Heart left ventricle (tissue), 16 donors: ENCODE measurements at places on chromosomes 12 and 14.
A peak's percentile ranks its signal among the peaks of the same experiment; 100 is the strongest.

DNA sequence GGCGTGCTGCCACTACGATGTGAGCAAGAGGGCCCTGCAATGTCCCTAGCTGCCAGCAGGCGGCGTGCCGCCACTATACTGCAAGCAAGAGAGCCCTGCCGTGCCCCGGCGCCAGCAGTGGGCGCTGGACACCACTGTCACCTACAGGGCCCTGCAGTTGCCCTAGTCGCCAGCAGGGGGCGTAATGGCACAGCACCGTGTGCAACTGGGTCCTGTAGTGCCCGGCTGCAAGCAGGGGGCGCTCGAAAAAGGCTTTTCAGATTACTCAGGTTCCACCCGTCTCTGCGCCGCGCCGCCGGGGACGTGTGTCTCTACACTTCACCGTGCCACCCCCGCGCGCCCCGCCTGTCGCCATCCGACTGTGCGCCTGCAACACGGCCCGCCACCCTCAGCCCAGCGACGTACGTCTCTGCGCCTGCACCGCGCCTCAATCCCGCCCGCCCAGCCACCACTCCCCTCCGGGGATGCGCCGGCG lies 1356.9 kb downstream of the TMEM121 start:
- DNase-seq: no peak

DNA sequence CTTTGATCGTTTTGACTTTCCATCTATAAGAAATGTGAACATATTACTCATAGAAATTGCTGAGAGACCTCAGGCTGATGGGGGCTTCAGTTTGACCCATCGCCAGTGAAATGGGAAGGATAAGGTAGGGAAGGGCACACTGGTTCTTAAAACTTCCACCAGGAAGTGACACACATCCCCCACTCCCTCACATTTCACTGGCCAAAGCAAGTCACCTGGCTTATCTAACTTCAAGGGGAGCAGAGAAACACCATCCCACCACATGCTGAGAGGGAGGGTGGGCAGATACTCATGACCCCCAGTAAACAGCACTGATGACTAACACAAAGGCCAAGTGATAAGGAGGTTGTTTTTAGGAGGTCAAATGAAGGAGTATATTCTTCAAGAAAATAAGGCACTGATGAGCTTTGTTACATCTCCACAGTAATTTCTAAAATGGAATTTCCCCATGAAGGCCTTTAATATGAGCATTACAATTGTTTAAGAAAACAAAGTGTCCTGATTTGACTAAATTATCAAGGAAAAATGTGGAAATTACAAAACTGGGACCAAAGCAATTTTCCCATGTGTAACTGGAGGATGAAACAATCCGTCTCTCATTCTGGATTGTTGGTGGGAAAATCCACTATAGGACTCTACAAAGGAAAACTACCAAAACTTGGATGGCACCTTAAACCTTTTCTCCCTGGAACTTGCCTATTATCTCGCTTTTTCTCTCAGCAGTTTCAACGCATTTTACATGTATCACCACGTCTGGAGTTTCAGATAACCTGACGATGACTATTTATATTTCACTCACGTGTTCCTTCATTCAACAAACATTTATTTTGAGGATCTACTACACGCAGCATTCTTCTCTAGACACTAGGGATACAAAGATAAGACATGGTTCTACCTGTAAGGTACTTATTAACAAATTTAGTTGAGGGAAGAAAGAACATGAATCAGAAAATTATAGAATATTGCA lies 91.8 kb upstream of the EEA1 start:
- no peak for DNase-seq

DNA sequence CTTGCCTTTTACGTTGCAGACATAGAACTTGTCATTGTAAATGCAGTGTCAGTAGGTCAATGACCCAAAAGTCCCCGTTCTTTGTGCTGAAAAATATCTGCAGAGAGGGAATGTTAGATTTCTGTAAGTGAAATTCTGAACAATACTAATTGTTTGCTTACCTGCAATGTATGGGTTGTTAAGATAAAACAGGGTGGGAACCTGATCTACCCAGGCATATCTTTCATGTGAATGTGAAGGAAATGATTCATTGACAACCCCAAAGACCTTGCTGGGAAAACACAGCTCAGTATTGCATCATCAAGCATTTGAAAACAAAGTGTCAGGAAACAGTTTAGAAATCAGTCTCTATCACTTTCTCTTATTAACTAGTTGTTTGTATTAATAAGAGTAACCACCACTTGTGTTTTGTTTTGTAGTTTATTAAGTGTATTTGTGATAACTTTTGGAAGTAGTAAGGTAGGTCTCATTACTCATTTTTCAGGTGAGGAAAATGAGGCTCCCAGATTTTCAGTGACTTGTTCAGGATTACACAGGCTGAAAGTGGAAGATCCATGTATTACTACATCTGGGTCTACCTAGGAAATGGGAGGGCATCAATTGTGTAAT lies 57.9 kb upstream of the SLC38A2 start:
- DNase-seq: no peak

- DNase-seq: no peak
Measured at GRCh38 chr14:37045340-37046061, 126.9 kb downstream of the SLC25A21 start.

DNA sequence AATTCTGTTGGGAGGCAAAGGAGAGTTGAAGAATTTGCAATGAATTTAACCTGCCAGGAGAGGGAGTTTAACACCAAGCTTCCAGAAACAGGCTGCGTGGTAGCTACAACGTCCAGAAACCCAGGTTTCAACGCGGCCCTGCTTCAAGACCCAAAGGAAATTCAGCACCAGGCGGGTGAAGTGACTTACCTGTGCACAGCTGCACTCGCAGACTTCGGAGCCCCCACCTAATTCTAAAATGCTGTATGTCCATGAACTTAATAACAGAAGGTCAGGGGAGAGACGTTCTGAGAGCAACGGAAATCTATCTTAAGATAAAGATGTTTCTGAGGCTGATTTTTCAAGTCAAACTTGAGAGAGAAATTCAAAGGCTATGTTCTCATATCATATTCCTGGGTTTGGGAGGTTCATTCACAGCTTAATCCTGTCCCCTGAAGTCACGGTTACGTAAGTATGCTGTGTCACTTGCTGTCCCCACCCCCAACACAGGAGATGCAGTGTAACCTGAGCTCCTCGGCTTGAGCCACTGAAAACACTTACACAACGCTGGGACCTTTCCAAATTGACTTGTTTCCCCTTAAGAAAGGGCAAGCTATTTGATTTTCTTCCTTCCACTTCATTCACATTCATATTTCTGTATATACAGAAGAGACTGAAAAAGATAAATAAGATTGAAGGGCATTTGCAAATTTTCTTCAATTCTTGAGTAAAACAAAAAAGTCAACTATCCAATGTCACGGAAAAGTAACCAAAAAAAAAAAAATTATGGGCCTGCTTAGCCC lies 22.7 kb downstream of the CLIP1 start:
- DNase-seq: peak; percentile 75

- DNase-seq: no peak
Measured at GRCh38 chr12:4820971-4821370, 88.7 kb upstream of the KCNA1 start.

DNA sequence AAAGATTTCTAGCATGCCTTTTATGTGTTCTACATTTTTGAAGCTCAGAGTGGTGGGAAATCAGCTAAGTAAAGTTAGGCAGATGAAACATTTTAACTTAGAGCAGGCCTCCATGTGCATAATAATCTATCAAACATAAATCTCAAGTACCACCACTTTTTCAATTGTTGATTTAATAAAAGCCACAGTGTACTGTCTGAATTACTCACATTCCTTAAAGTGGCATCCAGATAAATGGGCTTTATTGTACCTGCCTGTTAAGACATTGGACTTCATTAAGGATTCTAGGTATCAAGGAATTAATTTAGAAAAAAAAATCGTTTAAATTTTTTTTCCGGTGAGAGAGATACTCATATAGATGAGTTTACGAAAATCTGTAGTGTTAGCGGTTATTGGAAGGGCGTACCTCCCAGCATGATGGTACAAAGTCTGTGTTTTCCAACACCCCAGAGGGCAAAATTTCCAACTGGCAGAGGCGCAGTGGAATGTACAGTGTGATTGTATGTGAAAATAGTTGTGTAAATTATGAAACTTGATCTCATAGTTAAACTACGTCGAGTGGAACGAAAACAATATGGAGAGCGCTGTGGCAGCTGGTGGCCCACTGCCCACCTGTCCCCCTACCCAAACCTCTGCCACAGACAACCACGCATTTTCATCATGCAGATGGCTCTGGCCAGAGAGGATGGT lies 25.0 kb downstream of the ELK3 start:
- no peak for DNase-seq

DNA sequence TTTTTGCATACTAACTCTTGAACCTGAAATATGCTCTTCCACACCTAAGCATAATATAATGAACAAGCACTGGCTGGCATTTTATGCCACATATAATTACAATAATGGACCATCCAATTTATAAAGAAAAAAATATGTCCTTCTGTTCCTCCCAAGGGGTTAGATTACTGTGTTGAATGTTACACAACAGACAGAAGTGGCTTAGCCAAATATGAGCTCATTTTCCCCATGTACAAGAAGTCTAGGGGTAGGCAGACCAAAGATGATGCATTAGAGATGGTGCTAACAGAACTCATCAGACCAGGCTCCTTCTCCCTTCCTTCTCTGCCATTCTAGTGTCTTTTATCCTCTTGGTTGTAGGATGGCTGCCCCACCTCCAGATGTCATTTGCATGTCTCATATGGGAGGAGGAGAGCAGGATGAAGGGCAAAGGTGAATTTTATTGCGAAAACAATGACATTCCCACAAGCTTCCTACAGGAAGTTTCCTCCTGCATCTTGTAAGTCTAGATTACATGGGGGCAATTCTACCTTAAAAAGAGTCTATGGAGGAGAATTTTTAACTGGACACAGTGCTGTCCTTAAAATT lies 43.9 kb upstream of the SLC2A13 start:
- DNase-seq: no peak

DNA sequence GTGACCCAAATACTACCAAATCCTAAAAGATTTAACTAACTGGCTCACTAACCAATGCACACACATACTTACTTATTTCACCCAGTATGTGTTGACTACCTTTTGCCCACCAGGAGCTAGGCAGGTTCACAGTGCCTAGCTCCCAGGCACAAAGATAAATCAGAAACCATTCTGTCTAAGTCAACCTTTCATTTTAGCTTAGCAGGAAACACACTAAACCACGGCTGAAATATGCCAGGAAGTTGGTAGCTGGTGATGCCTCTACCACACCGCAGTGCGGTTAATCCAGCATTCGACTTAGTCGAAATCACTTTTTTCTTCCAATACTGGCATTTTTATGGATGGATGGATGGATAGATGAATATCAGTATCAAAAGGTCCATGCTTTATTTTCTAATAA lies 597.7 kb downstream of the DIO2 start:
- no peak for DNase-seq

- no peak for DNase-seq
Measured at GRCh38 chr14:95998656-95999055, 40.5 kb upstream of the C14orf132 start.
